Activated CD4-positive, alpha-beta T cell treated with anti-CD3 and anti-CD28 coated beads, Interleukin-2, amount 50 U/mL, for 48 hours (primary cell): ENCODE measurements at places on chromosomes 3 and 15.
A peak's percentile ranks its signal among the peaks of the same experiment; 100 is the strongest.

DNA sequence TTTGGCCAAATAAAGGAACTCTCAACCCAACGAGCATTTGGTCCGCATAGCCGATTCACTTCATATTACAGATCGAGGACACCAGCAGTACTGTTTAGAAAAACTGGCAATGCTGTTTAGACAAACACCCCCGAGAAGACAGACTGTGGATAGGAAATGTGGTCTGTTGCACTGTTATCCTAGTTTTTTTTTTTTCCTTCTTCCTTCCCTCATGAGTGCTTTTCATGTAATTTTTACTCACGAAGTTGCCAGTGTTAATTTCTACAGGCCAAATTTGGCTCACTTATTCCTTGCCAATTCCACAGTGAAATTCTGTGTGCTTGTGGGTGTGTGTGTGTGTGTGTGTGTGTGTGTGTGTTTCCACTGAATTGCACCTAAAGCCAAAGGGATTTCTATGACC, 165.7 kb downstream of the FOXP1 start:
- DNase-seq, result no peak

DNA sequence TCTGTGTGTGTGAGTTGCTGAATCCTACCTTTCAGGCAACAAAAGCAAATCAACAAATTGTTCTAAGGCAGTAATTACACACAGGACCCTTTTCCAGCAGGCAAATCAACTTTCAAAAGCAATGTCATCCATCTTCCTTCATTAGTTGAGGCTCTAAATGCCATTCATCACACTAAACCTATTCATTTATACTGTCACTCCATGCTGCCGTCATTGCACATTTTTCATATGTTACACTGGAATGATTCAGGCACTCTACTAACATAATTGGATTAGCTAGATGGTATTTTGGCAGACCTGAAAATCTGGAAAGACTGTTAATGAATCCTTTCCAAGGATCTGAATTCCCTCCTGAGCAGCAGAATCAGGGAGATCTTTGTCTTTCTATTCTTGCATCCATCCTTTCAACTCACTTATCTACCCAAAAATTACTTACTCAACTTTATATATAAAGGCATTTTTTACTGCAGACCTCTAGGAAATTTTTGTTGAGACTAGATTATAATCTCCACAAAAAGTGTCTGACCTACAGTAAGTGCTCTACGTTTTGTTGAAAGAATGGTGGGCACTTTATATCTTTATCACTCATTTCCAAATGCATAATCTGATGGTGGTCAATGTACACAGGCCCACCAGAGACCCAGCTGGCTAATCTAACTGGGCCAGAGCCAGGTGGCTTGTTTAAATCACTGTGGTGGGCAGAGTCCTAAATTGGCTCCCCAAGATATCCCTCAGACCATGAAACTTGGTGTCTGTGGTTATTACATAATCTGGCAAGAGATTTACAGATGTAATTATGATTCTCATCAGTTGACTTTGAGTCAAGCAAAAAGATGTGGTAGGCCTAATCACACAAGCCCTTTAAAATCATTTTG, 25.0 kb downstream of the MIX23 start:
- no peak for DNase-seq

DNA sequence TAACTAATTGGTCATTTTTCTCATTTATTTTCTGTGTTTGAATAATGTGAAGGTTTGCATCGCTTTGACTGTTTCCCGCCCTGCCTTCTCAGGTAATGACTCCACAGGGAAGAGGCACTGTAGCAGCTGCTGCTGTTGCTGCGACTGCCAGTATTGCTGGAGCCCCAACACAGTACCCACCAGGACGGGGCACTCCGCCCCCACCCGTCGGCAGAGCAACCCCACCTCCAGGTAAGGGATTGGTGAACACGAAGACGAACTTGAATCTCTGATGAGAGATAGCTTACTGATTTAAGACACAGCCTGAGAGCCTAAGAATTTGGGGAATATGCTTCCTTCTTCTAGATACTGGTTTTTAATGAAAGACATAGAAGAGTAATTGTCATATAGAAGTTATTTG, 22.9 kb downstream of the SNRPN start:
- DNase-seq, result no peak

DNA sequence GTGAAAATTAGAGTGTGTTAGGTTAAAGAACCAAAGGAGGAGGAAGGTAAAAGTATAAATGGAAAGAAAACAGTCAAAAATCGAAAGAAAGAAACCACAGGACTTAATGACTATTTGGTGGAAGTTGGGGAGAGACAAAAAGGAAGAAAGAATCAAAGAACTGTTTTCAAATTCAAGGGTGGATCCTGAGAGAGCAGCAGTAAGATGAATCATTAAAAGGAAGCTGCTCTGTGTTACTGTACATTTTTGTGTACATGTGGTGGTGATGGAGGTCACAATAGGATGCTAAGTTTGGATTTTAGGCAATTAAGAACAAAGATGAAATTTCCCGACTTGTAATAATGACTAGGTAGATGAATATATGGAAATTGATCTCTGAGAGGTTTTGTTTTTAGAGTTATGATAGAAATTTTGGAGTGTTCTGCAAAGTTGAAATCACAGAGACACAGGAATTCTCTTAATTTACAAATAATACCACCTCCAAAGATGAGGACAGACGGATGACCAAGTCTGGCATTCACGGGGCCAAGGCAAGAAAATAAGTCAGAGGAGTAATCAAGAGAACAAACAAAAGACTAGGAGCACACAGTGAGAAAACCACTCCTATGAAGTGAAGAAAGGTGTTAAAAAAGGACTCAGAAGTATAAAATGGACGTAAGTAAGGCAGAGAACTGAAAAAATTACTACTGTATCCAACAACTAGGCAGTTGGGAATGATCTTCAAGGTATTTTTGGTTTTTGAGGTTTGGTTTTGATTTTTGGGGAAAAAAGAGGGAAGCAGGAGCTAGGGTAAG, 7.1 kb downstream of the DHX36 start:
- no peak for DNase-seq

DNA sequence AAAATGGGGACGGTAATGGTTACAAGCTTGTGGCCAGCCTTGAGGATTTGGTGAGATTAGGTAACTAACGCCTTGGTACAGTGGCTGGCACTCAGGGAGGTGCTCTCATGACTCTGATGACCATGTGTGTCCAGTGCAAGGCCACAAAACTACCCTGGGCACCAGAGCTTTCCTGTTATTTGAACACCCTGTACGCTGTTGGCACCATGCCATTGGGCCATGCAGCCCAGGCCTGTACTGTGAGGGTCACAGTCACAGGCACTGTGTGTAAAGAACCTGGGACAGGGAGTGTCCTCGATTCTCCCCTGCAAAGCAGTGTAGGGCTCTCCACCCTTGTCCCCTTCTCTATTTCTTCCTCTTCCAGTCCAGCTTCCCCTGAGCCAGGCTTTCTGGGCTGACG, 6.3 kb downstream of the TMEM43 start:
- no peak for DNase-seq

DNA sequence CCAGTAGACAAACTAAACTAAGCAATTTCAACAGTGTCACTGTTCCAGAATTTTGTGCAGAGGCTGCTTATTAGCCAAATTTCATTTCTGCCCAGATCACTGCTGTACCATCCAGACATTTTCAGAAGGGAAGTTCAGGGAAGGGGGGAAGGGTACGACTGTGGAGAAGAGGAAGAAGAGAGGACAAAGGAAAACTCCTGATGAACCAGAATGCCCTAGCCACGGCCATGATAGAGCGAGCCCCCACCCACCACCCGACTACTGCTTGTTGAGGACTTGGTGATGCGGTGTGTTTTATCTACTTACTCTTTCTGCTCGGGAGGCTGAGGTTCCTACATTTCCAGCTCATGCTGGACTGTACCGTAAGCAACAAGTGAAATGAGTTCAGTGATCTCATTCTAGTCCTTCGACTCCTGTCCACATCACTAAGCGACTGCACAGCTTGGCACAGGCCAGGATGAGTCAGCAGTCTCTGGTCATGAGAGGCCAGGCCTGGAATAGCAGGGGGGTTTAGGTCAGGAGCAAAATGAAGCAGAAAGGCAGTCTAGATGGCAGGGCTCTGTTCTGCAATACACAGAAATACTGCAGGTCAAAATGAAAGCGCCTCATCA, 330.8 kb downstream of the TIGIT start:
- DNase-seq, result no peak

DNA sequence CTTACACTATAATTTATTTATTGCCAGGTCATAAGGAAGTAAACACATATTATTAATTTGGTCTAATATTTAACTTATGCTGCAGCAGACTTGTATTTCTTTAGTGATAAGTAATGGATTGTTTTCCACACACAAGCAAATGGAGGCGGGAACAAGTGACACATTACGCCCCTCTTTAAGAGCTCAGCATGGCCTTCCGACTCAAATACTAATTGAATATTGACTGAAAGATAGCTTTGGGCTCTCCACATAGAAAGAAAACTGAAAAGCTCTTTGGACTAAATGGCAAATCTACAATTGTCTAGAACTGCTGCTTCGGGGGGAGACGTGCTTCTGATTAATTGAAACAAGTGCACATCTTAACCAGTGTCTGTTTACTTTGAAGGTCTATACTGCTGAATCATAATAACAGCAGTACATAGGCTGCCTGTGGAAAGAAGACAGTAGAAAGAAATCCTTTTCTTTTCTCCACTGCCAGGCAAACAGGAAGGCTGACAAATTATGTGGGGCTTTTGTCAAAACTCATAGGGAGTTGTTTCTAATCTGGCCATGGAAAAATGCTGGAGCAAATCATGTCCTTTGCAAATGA, 15.9 kb downstream of the CADPS start:
- DNase-seq, result no peak

- DNase-seq, result no peak
These were observed 158.2 kb downstream of the P3H2 start for GRCh38 chr3:189962466-189962865.

- DNase-seq, result no peak
These were observed 30.5 kb upstream of the APH1B start for GRCh38 chr15:63246691-63247469.

- DNase-seq, result no peak
These were observed 6.3 kb upstream of the FSIP1 start for GRCh38 chr15:39788800-39789565.

GRCh38 chr15:78425643-78426042, 12.4 kb upstream of the IREB2 start:
- DNase-seq, result no peak

DNA sequence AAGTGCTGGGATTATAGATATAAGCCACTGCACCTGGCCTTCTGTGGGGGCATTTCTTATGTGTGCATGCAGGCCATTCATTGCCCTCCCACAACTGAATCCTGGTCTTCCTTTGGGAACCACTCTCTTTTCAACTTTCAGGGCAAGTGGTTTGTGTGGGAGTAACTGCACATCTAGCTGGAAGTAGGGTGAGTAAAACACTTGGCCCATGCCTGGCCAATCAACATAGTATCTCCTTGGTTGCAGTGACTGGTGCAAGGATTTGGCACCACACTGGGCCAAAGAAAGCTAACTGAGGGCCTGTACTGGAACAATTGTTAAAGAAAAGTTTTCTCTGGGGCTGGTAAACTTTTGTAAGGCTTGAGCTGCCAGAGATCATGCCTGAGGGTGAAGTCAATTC, 189.2 kb upstream of the FEZF2 start:
- no peak for DNase-seq

- DNase-seq, result no peak
These were observed 1150.6 kb downstream of the TBL1XR1 start for GRCh38 chr3:176046703-176047102.

DNA sequence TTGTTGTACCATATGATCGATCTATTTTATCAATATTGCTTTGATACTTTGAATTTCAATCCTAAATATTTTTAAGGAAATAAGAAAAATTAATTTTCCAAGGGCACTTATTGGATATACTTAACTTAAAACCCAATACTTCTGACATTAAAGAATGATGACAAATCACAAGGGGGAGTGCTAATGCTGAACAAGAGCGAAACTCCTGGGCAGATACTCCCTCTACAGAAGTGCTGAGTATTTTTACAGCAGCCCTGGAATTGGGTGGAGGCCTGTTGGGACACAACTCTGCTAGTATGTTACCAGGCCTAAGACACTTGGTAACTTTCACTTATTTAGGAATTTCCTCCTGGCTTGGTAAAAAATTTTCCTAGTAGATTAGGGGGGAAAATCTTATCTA, 46.2 kb downstream of the DENND6A start:
- no peak for DNase-seq

- no peak for DNase-seq
These were observed 16.7 kb downstream of the MCTP2 start for GRCh38 chr15:94247789-94248638.

- DNase-seq, result no peak
These were observed 365.6 kb downstream of the TIGIT start for GRCh38 chr3:114659109-114660061.

- DNase-seq, result peak; percentile 48
These were observed 698 bp downstream of the IL1RAP start for GRCh38 chr3:190514413-190515153.

- no peak for DNase-seq
These were observed 133.0 kb upstream of the PRR20G start for GRCh38 chr3:127420829-127421228.

GRCh38 chr3:36677331-36678007, 86.9 kb downstream of the DCLK3 start:
- DNase-seq, result no peak

GRCh38 chr15:36221992-36222391, 357.4 kb upstream of the CDIN1 start:
- DNase-seq, result no peak

DNA sequence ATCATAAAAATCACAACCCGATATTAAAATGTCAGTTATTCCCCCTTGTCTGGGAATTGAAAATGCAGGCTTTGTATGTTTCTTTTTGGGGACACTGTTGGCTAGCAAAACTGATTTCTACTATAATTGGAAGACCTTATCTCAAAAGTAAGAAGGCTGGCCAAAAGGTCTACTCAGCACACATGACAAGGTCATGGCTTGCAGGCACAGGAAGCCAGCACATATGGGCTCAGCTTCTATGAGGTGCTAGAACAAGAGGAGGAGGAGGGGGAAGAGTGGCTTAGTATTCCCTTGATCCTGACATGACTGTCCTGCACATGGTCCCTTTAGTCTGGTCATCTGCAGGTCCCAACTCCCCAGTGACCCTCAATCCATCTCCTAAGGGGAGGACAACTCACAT, 681.2 kb downstream of the SQOR start:
- DNase-seq, result no peak

GRCh38 chr15:71136159-71136783, 21.0 kb downstream of the THSD4 start:
- DNase-seq, result no peak

GRCh38 chr15:59115047-59115446, 10.1 kb downstream of the CCNB2 start:
- DNase-seq, result no peak
